Progenitor cell of endocrine pancreas (in vitro differentiated cells): ENCODE measurements at places on chromosomes 5 and 9. TPM values are rescaled to one million over a fixed set of nuclear protein-coding genes. Genes with fewer than 3 reads are reported as not detected.

- no peak overlapping the region for H3K27ac ChIP-seq
- H3K4me3 ChIP-seq = no peak overlapping the region
- H3K27me3 ChIP-seq = peaks cover 4% of the 10 kb centered on the region
- H3K4me1 ChIP-seq = peaks cover under 1% of the 10 kb centered on the region
- H3K36me3 ChIP-seq = no peaks in the 10 kb centered on the region
Observed at GRCh38 chr9:110383491-110383890, 45.8 kb upstream of the TXNDC8 start.

DNA sequence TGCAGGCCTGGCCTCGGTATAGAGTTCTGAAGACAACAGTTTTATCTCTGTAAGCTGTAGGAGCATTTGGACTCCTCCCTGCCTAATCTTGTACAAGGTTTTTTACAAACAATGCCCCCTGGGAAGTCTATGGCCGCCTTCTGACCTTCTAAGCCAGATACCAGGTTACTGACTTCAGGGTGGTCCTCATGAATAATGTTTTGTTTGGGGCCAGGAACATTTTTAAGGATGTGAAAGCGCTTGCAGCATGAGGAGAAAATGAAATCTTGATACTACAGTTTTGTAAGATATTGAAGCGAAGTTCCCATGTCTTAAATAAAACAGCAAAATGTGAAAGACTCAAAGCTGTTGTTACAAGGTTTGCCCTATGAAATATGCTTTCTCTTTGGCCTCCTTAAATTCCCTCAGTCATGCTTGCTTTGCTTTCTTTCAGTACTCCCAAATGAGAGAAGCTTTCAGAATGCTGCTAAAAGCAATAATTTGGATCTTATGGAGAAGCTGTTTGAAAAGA, 5.2 kb downstream of the ANKDD1B start:
- H3K27me3 ChIP-seq = no peaks in the 10 kb centered on the region
- H3K4me3 ChIP-seq = no peak overlapping the region
- H3K4me1 ChIP-seq = peaks cover 26% of the 10 kb centered on the region

- peaks cover 33% of the 10 kb centered on the region for H3K27me3 ChIP-seq
- DNase-seq = no peak
- no peak overlapping the region for H3K27ac ChIP-seq
- H3K4me3 ChIP-seq = no peak overlapping the region
Observed at GRCh38 chr9:132993511-132993939, 15.0 kb downstream of the GFI1B start.

DNA sequence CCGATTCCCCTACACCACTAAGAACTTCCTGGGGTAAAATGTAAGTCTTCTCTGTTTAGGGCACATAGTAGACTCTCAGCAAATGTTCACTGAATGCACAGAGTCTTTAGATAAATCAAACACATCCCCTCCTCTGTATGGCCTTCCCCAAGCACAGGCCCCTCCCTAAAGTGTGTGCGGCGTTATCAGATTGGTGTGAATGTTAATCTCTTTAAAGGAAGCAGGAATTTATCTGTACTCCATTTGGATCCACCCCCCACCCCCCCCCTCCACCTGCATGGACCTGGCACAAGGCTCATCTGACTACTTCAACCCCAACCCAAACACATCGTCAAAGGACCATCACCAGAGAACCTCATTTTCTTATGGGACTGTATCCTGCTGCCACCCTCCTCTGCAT, 6.3 kb downstream of the PCDH1 start:
- no peak overlapping the region for H3K4me3 ChIP-seq
- DNase-seq = no peak
- peaks cover 3% of the 10 kb centered on the region for H3K36me3 ChIP-seq
- peaks cover 31% of the 10 kb centered on the region for H3K4me1 ChIP-seq
- peaks cover 47% of the 10 kb centered on the region for H3K27me3 ChIP-seq
- no peak overlapping the region for H3K27ac ChIP-seq

GRCh38 chr9:27468000-27468399, 56.1 kb upstream of the IFNK start:
- no peak overlapping the region for H3K4me3 ChIP-seq
- H3K27ac ChIP-seq = no peak overlapping the region
- DNase-seq = no peak
- peaks cover 25% of the 10 kb centered on the region for H3K4me1 ChIP-seq
- peaks cover 9% of the 10 kb centered on the region for H3K36me3 ChIP-seq

GRCh38 chr5:34738381-34738780, 82.3 kb downstream of the RAI14 start:
- H3K4me3 ChIP-seq = no peak overlapping the region
- peaks cover 2% of the 10 kb centered on the region for H3K4me1 ChIP-seq
- peaks cover 2% of the 10 kb centered on the region for H3K36me3 ChIP-seq
- H3K27ac ChIP-seq = no peak overlapping the region

GRCh38 chr5:107500840-107501239, 169.9 kb downstream of the EFNA5 start:
- H3K27ac ChIP-seq = no peak overlapping the region
- DNase-seq = no peak
- H3K27me3 ChIP-seq = no peaks in the 10 kb centered on the region
- H3K36me3 ChIP-seq = no peaks in the 10 kb centered on the region
- peaks cover 14% of the 10 kb centered on the region for H3K4me1 ChIP-seq
- no peak overlapping the region for H3K4me3 ChIP-seq

DNA sequence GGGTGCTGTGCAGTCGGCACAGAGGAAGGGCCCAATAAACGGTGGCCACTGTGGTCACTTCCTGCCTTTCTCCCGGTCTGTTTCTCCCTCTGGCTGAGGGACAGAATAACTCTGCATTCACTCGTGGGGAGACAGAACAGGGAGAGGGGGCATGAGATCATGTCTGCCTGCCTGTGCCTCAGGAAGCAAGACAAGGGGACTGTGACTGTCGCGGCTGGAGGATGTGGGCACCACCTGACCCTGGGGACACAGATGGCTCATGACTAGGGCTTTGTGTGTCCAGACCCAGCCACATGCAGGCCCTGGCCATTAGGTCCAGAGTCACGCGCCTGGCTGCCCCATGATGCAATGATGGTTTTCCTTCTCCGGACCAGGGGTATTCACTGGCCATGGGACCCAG, 5.8 kb downstream of the TRUB2 start:
- H3K27me3 ChIP-seq = no peaks in the 10 kb centered on the region
- no peak overlapping the region for H3K4me3 ChIP-seq
- no peaks in the 10 kb centered on the region for H3K4me1 ChIP-seq
- no peak for DNase-seq

DNA sequence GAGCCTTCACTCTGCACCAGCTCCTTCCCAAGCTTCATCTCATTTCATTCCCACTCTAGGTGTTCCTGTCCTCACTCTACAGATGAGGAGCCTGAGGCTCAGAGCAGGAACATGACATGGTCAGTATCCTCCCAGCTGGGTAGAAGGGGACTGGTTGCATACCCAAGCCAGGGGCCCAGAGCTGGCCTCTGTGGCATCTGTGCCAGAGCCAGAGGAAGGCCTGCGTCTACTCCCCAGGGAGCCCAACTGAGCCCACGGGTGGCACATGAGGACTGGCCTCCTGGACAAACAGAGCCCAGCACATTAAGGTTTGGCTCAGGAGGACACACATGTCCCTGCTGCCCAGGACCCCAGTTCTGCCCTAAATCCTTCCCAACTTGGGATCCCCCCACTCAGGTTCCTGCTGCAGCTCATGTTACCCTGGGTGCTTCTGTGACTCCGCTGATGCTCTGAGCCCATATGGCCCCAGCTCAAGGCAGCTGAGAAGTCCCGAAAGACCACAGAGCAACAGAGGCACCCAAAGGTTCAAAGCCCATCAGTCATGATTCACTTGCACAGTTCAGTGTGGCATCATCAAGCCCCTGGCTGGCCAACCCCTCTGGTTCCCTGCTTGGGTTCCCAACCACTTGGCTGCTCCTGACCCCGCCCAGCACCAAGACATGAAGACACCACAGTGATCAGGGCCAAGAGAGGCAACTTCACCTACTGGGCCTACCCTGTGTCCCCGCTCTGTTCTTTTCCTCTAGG, 8.5 kb upstream of the NEURL1B start:
- H3K4me1 ChIP-seq = peaks cover 1% of the 10 kb centered on the region
- no peaks in the 10 kb centered on the region for H3K36me3 ChIP-seq
- DNase-seq = no peak
- H3K4me3 ChIP-seq = no peak overlapping the region

DNA sequence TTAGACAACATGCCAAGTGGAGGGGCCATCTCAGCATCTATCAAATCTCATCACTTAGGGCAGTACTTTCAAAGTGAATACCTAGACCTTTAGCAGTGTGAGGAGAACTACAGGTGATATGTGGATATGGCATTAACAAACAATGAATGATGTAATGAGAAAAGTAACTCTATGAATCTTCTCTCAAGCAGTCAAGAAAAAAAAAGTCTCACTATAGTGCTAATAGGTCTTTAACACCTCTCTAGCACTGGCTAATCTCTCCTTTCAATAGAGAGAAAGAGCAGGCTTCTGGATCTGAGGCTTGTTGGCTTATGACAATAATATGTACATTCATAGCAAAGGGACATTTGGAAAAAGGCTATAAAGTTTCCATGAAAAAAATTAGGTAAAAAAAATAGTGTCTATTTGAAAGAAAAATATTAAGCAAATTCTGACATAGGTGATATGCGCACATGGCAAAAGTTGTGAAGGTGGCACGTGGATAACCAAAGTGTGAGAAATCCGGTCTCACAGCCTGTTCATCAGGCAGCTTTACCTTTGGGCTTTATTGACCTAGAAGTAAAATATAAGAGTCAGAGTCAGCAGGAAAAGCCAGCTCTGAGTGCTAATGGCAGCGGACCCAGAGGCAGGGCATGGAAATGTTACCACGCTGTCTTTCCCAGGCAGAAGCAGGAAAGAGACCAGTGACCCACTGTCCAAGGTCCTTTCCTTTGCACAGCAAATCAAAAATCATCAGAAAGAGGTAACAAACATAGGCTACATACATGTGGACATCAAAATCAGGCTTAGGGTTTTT, 203.4 kb downstream of the EFNA5 start:
- H3K36me3 ChIP-seq = no peaks in the 10 kb centered on the region
- no peaks in the 10 kb centered on the region for H3K27me3 ChIP-seq
- H3K27ac ChIP-seq = no peak overlapping the region
- no peak for DNase-seq
- no peak overlapping the region for H3K4me3 ChIP-seq

TICAM2 gene
- total RNA-seq = 0.36 and 1.1 TPM in 2 replicates

ENHO gene
- 4.0 and 4.5 TPM in 2 replicates for total RNA-seq

SLC4A9 gene
- 0.31 and 0.58 TPM in 2 replicates for total RNA-seq

DBH gene
- total RNA-seq = not detected in 2 replicates

RPP25L gene
- total RNA-seq = 29.3 and 30.5 TPM in 2 replicates
